ENCODE measurements at places on chromosomes 6 and 20. TPM values are rescaled to one million over a fixed set of nuclear protein-coding genes. Genes with fewer than 3 reads are reported as not detected.

Gene ZSCAN31
- 16.8 TPM for total RNA-seq

Gene ETV7
- 0.75 TPM for total RNA-seq

Gene ARMH2
- not detected for total RNA-seq

Gene NRSN1
- total RNA-seq: not detected

Gene EYS
- under 0.01 TPM for total RNA-seq

Gene REM1
- not detected for total RNA-seq

Gene C20orf141
- total RNA-seq: not detected

Data from smooth muscle cell of the coronary artery (primary cell).